ENCODE measurements at places on chromosomes 7 and 10.

- DNase-seq, result no peak
Observed at GRCh38 chr7:3427957-3428356, 126.9 kb downstream of the SDK1 start.

DNA sequence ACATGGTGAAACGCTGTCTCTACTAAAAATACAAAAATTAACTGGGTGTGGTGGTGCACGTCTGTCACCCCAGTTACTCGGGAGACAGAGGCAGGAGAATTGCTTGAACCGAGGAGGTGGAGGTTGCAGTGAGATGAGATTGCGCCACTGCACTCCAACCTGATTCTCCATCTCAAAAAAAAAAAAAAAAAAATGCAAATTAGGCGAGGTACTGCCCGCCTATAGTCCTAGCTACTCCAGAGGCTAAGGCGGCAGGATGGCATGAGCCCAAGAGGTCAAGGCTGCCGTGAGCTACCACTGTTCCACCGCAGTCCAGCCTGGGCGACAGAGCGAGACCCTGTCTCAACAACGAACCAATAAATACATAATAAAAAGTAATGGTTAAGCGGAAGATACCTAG, 1.1 kb upstream of the EIF4H start:
- no peak for DNase-seq

GRCh38 chr10:13820964-13821337, 234.2 kb downstream of the PRPF18 start:
- no peak for DNase-seq

GRCh38 chr7:42502022-42502421, 265.0 kb upstream of the GLI3 start:
- no peak for DNase-seq

DNA sequence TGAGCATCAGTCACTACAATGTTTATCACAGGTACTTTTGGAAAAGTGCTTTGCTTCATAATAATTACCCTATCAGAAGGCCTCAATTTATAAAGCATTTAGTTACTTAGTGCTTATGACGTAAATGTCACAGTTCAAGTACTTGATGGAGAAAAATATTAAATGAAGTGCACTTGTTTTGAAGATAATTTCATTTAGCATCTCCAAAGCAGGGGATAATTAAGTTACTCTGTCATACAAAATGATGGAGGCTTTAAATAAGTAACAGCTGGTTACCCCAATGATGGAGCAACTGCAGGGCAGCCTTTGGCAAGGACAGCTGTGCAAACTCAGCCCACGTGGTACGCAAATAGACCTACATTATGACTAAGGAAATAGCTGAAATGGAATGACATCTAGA, 768.8 kb downstream of the GRM8 start:
- DNase-seq, result no peak

GRCh38 chr10:26031300-26031699, 97.3 kb downstream of the MYO3A start:
- no peak for DNase-seq

DNA sequence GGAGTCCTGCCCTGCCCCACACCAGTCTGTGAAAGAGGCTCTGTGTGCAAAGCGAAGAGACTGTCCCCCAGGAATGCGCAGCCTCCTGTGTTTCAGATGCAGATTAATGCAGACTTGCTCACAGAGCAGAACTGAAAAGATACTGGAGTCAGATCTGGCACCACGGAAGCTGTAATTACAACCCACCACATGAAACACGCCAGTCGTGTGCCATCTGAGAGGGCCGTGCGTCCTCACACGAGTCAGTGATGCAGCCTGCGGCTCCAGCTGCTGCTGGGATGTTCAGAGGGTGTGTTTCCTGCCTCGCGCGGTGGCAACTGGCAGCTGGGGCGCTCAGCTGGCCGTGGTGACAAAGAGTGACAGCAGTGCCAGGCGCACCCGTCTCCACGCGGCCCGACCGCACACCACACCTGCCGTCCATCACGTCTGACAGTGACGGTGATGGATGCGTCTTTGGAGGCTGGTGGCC, 50.0 kb downstream of the NKX6-2 start:
- DNase-seq, result no peak

DNA sequence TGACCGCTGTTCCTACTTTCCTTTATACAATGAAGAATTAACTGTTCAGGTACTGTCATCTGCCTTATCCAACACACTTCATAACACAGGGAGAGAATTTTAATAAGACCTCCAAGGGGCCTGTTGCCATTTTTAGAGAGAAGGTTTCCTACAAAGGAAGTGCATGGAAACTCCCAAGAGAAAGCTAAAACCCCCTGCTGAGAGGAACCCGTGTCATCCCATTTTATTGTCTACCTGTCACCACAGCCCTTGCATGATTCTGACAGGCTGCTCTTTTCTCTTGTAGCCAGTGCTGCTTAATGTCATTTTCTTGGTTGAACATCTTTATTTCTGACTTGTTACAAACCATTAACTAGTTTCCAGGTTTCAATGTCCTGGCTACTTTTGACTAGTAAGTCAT, 98.4 kb downstream of the SNX10 start:
- no peak for DNase-seq

GRCh38 chr10:93091960-93092359, 18.3 kb downstream of the CYP26A1 start:
- DNase-seq, result no peak

DNA sequence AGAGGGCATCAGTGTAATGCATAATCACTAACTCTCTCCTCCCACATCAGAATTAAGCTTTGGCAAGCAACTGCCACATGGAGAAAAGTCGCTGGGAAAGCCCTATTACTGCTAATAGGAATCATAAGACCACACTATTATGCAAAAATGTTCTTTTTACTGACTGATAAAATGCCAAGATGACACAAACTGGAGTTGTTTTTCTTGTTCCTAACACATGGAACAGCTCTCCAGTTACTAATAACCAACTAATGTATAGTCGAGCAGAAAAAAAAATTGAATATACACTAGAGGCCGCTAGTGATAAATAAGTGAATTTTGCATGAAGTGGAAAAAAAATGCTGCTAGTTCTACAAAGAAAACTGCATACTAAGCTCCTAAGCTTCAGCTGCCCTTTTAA, 165.6 kb downstream of the TPK1 start:
- DNase-seq, result no peak

DNA sequence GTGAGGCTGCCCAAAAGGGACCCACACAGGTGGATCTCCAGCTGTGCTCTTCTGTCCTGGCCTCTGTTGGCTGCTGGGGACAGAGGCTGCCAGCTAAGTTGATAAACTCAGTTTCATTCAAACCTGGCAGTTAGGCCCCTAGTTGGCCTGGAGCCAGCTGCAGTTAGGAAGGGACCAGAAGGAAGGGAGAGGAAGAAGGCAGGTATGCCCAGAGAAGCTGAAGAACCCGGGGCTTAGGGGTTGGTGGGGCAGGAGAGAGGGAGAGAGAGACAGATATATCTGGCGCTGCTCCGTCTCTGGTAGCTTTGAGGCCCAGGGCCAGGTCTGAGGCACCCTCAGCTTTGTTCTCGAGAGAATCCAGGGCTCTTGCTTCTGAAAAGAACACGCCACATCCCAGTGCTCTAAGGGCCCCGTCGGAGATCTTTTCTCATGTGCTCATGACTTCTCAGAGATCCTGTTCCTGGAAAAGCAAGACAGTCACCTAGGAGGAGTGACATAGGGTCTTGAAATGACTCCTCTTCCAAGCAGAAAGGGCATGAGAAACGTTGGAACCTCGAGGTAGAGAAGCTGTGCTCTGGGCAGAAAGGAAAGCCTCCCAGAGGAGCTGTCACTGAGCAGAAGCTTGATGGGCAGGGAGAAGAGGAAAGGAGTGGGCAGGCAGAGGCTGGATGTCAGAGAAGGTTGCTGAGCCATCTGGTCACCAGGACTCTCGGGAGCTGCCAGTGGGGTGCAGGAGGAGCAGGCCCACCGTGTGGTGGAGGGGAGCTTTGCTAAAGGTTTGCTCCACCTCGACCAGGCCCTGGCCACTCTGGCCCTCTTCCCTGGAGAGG, 153.6 kb downstream of the ARHGAP21 start:
- no peak for DNase-seq

GRCh38 chr10:55734112-55734511, 626.9 kb downstream of the ZWINT start:
- DNase-seq, result no peak

DNA sequence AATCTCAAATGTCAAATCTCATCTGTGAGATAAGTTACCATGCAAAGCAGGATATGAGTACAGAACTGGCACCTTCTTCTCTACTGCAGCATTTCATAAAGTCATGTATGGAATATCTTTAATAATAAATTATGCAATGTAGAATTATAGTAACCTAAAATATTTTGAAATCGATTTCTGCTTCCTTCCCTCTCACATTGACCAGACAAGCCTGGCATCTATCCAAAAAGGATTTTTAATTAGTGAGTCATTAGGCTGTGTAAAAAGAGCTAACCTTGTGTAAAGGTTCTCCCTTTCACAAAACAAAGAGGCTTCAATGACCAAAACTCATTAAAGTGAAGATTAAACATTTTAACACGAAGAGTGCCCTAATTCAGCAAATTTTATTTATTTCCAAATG, 48.8 kb upstream of the EXOC6 start:
- no peak for DNase-seq

GRCh38 chr10:87622314-87623004, 37.2 kb upstream of the PAPSS2 start:
- no peak for DNase-seq

DNA sequence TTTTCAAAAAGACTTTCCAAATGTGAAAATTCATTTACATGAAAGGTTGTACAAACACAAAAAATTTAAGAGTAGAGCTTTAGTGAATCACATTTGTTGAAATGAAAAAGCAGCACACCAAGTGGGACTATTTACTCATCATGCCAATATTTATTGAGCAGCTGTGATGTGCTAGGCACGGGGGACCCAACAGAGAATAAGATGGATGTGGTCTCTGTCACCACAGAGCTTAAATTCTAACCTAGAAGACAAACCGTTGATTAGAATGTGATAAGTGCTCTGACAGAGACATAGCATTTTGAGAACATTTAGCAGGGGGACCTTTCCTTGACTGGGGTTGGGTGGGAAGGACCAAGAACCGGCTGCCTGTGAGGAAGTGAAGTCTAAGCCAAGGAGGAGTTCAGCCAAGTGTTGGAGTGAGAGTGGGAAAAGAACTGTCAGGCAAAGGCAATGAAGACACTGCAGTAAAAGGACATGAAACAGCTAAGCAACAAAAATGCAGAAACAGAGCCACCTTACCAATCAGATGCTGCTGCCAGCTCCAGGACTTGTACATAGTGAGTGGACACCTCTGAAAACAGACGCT, 19.1 kb downstream of the ADAM12 start:
- DNase-seq, result no peak

GRCh38 chr10:84415539-84416244, 87.3 kb downstream of the CCSER2 start:
- DNase-seq, result no peak

DNA sequence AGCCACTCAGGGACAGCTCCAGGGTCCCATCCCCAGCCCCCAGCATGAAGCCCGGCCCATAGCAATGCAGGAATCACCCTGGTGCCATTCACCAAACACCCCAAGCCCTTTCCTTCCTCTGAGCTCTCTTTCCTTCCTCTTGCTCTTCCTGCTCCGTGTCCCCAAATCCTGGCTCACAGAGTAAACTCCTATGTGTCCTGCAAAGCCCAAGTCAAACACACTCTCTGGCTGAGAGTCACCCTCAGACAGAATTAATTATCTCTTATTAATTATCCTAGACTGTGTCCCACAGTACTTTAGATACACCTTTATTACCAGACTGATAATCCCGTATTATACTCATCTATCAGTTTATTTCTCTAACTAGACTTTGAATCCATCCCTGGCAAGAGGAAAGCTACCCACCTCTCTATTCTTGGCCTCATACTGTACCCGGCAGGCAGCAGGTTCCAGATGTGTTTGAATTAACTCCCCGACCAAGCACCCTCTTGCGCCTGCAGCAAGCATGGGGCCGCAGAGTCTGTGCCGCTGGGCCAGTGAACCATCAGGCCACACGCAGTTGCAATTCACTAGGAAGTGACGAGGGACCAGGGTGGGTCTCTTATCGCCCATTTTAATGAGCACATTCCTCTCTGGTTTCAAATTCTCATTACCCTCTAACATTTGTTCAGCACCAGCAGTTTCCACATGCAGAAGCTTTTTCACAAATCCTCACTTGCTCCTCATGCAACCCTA, 86.7 kb downstream of the PRKAG2 start:
- no peak for DNase-seq

- DNase-seq, result no peak
Observed at GRCh38 chr7:74006032-74006431, 21.9 kb upstream of the ELN start.

DNA sequence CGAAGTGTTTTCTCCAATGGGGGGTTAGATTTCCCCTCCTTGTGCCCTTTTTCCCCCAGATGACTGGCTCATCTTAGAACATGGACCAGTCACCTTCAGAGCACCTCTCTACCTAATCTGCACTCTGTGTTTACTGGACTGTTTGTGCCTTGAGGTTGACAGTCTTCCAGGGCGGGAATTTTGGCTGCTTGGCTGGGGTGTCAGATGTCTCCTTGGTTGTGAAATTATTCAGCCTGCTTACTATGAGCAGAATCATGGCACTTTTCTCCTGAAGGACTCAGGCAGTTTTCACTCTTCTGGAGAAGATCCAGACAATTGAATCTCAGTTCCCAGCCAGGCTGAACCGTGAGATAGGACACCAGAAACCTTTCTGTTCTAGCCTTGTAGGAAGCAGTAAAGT, 60.3 kb upstream of the NFKB2 start:
- DNase-seq, result no peak

DNA sequence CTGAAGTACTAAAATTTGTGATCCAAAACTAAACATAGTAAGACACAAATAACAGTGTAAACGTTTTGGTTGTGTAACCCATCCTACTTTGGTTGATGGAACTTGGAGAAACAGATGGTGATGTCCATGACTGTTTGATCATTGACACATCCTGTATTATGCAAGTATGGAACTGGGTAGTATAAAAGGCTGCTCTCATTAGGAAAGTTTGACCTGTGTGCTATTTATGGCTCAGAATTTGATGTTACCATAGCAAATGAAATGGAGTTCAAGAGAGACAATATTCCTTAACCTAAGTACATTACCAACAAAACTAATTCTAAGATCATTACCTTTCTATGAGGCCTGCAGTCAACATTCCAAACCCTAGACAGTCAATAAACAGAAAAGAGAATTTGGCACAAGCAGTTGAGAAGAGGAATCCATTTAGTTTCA, 39.9 kb downstream of the DKK1 start:
- DNase-seq, result no peak

DNA sequence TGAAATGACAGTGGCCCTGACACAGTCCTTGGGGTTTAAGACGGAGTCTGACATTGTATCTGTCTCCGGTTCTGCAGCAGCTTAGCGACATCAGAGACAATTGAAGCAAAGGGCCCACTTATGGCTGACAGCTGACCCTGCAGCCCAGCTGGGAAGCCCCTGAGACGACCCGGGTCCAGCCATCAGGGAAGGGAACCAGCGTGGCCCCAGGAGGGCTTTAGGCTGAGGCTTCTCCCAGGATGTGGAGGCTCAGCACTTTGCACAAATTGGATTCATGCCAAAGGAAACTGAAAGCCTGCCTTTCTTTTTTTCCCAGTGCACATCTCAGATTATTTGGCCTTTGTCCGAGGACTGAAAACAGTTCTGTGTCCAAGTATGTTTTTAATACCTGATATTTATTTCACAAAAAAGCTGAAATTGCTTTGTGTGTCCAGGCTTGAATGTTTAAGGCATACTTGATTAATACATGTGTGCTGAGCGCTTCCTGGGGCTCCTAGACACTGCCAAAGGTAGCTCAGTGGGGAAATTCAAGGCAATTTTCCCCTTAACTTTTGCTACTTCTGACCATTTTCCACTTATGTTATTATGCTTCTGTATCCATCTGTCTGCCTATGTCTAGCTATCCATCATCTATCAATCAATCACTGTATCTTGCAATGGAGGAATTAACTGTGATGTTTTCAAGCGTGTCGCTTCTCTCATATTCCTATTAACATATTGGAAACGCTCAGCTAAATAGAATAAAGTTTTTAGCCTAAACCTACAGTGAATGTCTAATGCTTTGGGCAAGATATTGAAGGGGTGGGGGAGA, 34.8 kb downstream of the KLF6 start:
- DNase-seq, result no peak

Data from CD8-positive, alpha-beta memory T cell (primary cell).